Caco-2 (cell line): ENCODE measurements at places on chromosomes 7 and 10. TPM values are rescaled to one million over a fixed set of nuclear protein-coding genes. Genes with fewer than 3 reads are reported as not detected.

LRRN3 gene
- total RNA-seq: 0.68 and 0.77 TPM in 2 replicates

GPC2 gene
- total RNA-seq: 5.0 and 9.7 TPM in 2 replicates

UTF1 gene
- total RNA-seq: not detected in 2 replicates

CWF19L1 gene
- total RNA-seq: 41.1 and 41.2 TPM in 2 replicates

SDHAF3 gene
- 13.1 and 16.8 TPM in 2 replicates for total RNA-seq

LAMB1 gene
- total RNA-seq: 418 and 431 TPM in 2 replicates

KIAA1217 gene
- 166 and 171 TPM in 2 replicates for total RNA-seq

AS3MT gene
- 6.4 and 8.6 TPM in 2 replicates for total RNA-seq

ZPBP gene
- not detected in 2 replicates for total RNA-seq

GRCh38 chr10:47078393-47079203, 167.4 kb downstream of the PTPN20 start:
- DNase-seq: no peak

DNA sequence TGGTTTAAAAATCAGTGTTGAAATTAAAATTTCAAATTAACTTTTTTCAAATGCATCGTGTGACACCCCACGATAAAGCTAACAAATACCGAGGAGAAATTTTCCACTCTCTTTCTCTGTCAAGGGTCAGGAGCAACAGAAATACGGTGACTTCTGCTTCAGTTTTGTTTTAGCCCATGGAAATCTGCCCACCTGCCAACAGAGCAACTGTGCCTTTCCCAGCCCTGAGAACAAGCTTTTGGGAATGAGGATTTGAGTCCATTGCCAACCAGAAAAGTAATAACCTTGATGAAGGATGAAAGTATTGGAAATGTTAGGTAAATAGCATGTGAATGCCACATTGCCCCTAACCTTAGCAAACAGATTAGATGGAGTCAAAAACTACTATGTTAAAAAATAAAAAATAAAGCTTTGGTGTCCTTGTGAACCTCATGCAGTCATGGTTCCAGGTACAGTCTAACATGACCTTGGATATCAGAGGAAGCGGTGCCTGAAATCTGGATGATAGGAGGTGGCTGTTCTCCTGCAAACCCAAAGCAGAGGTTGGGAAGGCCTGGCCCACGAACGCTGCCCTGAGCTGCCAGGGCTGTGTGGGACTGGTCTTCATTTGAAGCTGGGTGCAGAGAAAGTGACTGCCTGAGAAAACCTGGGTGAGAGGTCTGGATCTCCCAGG, 296.8 kb downstream of the ELMO1 start:
- DNase-seq: no peak

DNA sequence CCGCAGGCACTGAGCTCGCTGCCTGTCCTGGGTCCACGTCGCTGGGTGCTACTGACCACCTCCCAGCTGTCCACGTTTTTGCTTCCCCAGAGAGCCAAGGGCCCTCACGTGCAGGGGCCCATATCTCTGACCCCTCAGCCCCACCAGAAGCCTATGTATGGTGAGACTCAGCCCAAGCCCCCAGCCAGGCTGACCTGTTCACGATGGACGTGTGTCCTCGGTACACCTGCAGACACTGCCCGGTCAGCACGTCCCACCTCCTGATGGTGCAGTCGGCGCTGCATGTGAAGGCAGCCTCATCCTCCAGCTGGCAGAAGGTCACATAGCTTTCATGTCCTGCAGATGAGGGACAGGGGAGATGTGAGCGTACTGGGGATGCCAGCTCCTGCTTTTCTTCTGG, 9.9 kb downstream of the WDR86 start:
- no peak for DNase-seq

GRCh38 chr7:101567230-101567629, 61.9 kb downstream of the MYL10 start:
- DNase-seq: no peak

DNA sequence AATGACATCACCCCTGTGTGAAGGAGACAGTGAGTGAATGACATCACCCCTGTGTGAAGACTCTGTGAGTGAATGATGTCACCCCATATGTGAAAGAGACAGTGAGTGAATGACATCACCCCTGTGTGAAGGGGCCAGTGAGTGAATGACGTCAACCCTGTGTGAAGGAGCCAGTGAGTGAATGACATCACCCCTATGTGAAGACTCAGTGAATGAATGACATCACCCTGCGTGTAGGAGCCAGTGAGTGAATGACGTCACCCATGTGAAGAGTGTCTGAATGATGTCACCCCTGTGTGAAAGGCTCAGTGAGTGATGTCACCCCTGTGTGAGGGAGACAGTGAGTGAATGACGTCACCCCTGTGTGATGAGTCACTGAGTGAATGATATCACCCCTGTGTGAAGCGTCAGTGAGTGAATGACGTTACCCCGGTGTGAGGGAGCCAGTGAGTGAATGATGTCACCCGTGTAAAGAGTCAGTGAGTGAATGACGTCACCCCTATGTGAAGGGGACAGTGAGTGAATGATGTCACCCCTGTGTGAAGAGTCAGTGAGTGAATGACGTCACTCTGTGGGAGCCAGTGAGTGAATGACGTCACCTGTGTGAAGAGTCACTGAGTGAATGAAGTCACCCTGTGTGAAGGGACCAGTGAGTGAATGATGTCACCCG, 478.1 kb downstream of the PTPRN2 start:
- no peak for DNase-seq

GRCh38 chr7:104552102-104552501, 223.7 kb downstream of the LHFPL3 start:
- peak; percentile 65 for DNase-seq

- DNase-seq: no peak
Measured at GRCh38 chr7:2376351-2377154, 21.9 kb downstream of the EIF3B start.

DNA sequence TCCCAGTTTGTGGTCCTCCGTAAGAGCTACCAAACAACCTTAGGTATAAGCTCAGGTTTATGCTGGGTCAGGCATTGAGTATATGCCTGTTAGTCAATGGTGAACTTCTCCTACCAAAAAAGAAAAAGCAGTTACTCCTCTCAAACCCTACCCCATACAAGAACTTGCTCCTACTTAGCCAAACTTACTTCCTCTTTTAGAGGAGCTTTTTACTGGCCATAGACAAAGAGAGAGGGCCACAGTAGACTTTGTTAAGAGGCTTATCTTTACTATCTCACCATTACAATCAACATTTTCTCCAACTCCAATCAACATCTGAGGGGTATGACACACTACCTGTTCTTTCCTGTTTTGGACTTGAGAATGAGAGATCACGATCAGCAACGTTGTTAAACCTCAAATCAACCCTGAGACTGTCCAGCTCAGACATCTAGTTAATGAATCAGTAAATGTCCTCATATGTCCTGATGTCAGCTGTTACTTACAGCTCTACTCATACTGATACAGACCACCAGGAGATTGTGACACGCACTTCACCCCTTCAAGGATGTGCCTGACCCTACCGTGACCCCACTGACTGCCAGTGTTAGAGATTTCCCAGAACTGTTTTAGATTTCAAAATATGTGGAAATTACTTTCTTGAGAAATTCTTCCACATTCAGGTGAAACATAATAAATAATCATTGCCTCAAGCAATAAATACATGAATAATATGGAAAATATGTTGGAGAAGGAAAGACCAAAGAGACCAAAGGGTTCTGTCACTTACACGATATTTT, 18.4 kb upstream of the CCDC71L start:
- DNase-seq: no peak

GRCh38 chr7:34087892-34088891, 182.9 kb downstream of the BMPER start:
- DNase-seq: peak; percentile 39

DNA sequence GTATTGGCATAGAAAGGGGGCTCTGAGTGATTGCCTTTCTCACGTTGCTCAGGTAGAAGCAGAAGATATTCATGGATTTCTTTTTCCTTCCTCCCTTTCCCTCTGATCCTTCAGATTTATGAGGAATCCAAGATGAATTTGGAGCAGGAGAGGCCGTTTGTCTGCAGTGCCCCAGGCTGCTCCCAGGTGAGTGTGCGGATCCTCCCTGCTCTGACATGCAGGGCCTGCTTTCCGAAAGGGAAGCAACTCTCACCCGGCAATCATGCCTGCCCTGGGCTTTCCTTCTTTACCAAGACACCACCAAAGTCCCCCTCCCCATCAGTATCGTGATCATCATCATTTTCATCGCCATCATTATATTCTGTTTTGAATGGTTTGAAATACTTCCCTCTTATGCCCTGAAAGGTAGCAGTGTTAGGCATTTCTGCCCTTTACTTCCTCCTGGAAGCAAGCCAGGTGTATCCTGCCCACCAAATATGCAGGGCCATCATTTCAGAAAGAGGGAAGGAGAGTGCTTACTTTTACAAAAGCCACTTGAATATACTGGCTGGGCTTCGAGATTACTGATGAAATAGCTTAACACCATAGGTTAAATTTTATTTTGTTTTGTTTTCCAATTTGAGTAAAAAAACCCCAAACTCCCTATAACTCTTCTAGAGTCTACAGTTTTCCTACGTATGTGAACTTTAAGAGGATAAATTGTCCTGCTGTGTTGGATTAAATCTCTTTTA, 75.9 kb downstream of the CREB5 start:
- no peak for DNase-seq

GRCh38 chr7:31373337-31374289, 33.1 kb upstream of the NEUROD6 start:
- peak; percentile 80 for DNase-seq

DNA sequence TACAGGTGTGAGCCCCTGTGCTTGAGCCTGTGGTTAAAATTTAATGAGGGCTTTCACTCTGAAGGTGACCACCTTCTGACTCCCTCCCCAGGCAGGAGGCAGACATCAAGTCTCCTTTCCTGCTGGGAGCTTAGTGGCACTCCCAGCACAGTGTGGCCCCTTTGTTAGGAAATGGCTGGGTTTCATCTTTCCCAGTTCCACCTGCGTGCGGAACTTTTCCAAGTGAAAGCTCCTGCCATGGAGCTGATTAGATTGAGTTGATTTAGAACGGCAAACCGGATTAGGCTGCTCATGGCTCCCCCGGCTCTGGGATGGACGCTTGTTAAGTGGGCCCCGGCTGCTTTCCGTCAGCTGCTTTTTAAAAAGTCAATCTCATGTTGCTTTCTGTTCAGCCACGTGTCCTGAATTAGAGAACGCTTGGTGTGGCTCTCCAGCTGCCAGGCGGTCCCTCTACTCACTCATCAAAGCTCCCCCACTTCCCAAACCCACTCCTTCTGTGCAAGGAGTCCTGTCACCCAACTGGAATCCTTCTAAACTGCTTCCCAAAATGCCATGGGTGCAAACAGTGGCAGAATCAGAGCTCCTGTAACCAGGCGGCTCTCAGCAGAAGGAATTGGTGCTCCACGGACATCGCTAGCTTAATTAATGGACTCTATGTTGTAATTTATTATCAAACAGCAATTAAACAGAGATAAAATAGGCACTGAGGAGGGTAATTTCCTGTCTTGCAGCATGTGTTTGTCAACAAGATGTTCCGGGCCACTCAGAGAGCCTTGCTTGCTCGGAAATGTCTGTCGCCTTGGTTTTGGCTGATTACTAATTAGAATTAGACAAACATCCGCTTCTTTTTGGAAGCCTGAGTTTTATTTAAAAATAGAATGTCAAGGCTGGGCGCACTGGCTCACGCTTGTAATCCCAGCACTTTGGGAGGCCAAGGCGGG, 551.2 kb downstream of the GALNT17 start:
- no peak for DNase-seq

DNA sequence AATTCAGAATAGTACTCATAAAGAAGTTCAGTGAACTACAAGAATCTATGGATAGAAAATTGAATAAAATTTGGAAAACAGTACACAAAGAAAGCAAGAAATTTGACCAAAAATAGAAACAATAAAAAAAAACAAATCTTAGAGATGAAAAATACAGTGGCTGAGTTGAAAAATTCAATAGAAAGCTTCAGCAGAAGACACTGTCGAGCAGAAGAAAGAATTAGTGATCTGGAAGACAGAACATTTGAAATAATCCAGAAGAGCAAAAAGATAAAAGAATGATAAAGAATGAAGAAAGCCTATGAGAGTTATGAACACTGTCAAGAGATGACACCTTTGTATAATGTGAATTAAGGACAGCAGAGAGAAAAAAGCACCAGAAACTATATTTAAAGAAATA, 480.6 kb downstream of the SDK1 start:
- DNase-seq: no peak

GRCh38 chr10:78148961-78149612, 115.4 kb downstream of the RPS24 start:
- peak; percentile 61 for DNase-seq

DNA sequence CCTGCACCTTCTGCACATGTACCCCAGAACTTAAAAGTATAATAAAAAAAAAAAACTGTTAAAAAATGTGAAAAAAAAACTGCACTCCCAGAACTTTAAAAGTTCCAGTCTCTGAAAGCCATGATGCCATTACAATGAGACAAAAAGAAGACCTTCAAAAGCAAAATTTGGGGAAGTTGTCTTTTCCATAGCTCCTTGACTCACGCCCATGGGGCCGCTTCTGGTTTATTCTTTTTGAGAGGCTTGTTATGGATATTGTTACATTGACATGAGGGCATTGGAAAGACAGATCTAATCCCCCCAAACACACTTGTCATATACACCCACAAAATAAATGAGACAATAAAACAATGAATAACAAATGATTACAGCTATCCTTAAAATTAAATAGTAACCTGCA, 798 bp downstream of the BLNK start:
- DNase-seq: no peak

DNA sequence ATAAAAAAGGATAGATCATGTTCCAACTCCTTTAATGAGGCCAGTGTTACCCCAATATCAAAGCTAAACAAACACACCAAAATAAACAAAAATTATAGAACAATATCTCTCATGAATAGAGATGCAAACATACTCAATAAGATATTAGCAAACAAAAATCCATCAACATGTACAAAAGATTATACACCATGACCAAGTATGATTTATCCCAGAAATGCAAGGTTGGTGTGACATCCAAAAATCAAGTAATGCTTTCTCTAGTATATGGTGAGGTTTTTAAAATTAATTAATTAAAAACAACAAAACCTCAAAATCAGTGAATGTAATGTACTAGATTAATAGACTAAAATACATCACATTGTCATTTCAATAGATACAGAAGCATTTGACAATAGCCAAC, 11.0 kb upstream of the MSMB start:
- no peak for DNase-seq

- no peak for DNase-seq
Measured at GRCh38 chr7:105213611-105214010, 175.1 kb downstream of the SRPK2 start.

GRCh38 chr7:99499371-99499720, 735 bp downstream of the ZNF394 start:
- DNase-seq: no peak

GRCh38 chr10:63883861-63884260, 362.7 kb downstream of the REEP3 start:
- no peak for DNase-seq

DNA sequence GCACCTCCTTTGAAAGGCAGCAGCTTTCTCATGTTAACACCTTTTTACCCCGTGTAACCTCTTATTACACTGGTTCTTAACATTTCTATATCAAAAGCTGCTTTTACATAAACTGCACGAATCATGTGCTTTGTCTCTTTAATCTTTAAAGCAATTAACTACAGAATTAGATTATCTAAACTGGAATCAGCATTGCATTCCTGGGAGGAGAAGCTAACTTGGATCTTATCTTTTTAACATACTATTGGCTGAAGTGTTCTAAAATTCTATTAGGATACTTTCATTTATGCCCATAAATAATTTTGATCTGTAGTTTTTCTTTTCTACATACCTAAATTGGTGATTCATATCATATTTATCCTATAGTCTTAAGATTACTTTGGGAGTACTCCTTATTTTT, 428.4 kb upstream of the IGFBP3 start:
- no peak for DNase-seq

GRCh38 chr7:876972-877311, 588 bp downstream of the GET4 start:
- no peak for DNase-seq

GRCh38 chr7:78642751-78643150, 810.7 kb downstream of the MAGI2 start:
- no peak for DNase-seq

GRCh38 chr10:68566955-68567354, 6.8 kb downstream of the TET1 start:
- no peak for DNase-seq
